ENCODE measurements at places on chromosomes 3 and 15.
A peak's percentile ranks its signal among the peaks of the same experiment; 100 is the strongest.

DNA sequence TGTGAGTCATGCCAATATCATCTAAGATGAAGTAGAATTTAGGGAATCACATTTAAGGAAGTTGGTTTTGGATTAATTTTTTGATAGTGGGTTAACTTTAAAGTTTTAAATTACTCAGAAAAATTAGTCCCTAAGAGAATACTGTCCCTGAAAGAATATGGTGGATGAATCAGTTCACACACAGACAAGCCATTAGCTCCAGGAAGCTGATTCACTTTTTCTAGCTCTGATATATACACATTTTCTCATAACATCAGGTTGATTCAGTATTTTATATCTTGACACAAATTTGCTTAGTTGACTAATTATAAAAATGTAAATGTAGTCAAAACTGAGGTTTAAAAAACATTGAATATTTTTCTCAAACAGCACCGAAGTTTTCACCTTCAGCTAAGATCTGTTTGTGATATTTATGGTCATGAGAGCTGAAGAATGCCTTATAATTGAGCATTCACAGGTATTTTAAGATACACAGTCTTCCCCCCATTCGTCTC is 55.1 kb downstream of the MYH15 start:
- DNase-seq = no peak

DNA sequence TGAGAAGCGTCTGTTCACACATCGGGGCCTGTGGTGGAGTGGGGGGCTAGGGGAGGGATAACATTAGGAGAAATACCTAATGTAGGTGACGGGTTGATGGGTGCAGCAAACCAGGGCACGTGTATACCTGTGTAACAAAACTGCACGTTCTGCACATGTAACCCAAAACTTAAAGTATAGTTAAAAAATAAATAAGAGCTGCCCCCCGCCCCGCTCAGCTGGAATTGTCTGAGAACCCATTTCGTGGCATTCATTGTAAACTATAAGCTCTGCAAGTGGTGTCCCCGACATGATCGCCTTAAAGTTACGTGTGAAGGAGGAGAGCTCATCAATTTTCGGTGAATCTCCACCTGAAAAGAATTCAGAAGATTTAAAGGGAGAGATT is 7.3 kb upstream of the LIPH start:
- peak; percentile 51 for DNase-seq

- no peak for DNase-seq
Observed at GRCh38 chr3:113485161-113485609, 29.8 kb downstream of the SPICE1 start.

- no peak for DNase-seq
Observed at GRCh38 chr3:109178708-109179107, 42.2 kb downstream of the C3orf85 start.

DNA sequence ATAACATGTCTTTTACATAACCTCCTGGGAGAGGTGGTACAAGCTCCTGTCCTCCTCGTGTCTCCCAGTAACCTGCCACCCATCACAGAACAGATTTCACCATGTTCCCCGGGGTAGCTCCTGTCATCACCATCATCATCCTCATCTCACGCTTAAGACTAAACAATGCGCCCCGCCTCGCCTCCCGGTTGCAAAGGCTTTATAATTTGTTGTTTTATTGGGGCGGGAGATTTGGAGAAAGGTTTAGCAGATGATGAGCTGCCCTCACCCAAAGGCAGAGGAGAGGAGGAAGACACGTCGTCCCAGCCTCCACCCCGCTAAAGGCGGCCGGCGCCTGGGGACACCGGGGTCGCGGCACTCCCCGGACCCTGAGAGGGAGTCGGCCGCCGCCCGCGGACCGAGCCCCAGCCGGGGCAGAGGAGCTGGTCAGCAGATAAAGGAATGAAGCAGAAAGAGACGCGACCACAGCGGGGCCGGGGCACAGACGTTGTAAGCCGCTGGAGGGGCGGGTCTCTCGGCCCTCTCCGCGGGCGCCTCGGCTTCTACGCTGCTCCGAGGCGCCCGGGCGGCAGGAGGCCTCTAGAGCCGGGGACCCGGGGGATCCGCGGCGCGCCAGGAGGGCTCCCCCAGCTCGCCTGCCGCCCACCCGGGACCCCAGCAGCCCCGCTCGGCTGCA is 589 bp downstream of the HERC1 start:
- DNase-seq = no peak

DNA sequence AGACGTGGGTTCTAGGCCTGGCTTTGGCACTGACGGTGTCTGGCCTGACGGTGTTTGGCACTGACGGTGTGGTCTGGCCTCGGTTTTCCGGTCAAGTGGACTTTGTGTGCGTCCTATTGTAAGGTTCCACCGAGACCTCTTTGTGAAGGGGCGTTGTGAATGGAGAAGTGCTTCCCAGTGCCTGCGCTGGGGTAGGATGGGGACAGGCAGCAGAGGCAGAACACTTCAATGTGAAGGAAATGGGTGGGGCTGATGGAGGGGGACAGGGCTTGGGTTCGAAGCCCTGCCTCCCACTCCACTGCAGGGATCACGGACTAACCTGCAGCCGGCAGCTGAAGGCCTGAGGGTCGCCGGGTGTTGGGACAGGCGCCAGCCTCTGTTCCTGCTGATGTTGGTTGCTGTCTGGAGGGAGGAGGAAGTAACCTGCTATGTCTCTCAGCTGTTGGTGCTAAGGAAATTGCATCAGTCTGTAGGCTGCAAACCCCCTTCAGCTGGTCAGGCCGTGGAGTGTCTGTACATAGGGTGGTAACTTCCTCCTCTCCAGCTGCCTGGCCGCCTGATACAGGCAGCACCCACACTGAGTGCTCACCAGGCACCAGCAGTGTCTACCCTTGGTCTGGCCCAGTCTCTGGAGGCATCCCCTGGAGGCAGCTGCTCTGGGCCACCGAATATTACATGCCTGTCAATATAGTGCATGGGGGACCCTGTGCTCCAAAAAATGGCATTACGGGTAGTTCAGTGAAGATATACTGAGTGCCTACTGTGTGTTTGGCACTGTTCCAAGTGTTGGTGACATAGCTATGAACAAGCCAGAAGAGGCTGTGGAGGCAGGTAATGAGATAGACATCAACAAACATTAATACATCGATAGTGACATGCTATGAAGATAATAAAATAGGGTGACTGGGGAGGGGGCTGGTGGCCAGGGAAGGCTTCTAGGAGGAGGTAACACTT is 1.1 kb downstream of the TM6SF1 start:
- peak; percentile 72 for DNase-seq

DNA sequence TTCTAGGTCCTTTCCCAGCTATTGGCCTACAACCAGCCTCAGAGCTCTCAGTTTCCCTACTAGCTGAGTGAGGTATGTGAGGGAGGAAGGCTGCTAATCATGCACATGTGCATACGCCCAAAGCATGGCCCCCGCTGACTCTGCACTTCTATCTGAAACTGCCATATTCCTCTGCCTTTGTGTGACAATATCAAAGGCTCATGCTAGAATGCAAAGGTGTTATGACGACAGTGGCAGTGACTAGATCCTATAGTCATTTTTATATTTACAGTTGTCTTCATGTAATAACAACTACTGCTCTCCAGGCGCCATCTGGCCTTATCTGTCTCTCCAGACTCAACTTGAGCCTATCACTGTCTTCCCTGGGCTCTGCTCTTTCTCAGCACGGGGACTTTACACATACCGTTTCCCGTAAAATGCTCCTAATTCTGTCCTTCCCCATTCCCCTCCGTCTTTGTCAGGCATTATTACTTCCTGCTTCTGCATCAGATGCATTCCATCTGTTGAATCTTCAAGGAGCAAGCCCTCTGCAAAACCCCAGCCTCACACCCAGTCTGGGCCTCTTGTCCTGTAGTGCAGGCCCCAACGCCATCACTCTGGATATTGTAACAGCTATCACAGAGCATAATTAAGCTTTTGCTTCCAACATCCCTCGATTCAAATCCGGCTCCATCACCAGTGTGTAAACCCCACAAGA is 102.5 kb downstream of the PDCD6IP start:
- DNase-seq = no peak

GRCh38 chr3:189146848-189147247 is 24.9 kb upstream of the TPRG1 start:
- no peak for DNase-seq

GRCh38 chr15:36926427-36926825 is 173.9 kb downstream of the MEIS2 start:
- no peak for DNase-seq

Measured in right atrium auricular region (tissue), 2 donors.